ENCODE measurements at places on chromosomes 1 and 21. TPM values are rescaled to one million over a fixed set of nuclear protein-coding genes. Genes with fewer than 3 reads are reported as not detected.

The SOX13 gene
- 120 TPM for total RNA-seq

The SORT1 gene
- 41.5 TPM for total RNA-seq

The LRRC39 gene
- 0.37 TPM for total RNA-seq

The TIE1 gene
- total RNA-seq, result 1.2 TPM

The CRB1 gene
- total RNA-seq, result not detected

The MAN1C1 gene
- total RNA-seq, result 9.3 TPM

The F3 gene
- total RNA-seq, result 21.7 TPM

The EXO1 gene
- total RNA-seq, result 43.7 TPM

The ASCL5 gene
- 0.31 TPM for total RNA-seq

The OPRD1 gene
- 1.8 TPM for total RNA-seq

The SMCP gene
- not detected for total RNA-seq

The SPRR3 gene
- not detected for total RNA-seq

The BARHL2 gene
- not detected for total RNA-seq

The FYB2 gene
- total RNA-seq, result 0.33 TPM

The GNG12 gene
- total RNA-seq, result 14.3 TPM

The RHD gene
- total RNA-seq, result 1.6 TPM

The RHBG gene
- total RNA-seq, result 1.4 TPM

The KCNA3 gene
- 0.68 TPM for total RNA-seq

The MT1HL1 gene
- total RNA-seq, result not detected

The CHIA gene
- total RNA-seq, result not detected

The FNBP1L gene
- total RNA-seq, result 115 TPM

The NR1I3 gene
- total RNA-seq, result not detected

The CR1L gene
- total RNA-seq, result 0.37 TPM

The ANKRD45 gene
- total RNA-seq, result 0.44 TPM

The C1orf198 gene
- total RNA-seq, result 28.9 TPM

The RGS4 gene
- total RNA-seq, result not detected

The CD2 gene
- not detected for total RNA-seq

All from H9 (cell line).